ENCODE measurements at places on chromosomes 3 and 15. TPM values are rescaled to one million over a fixed set of nuclear protein-coding genes. Genes with fewer than 3 reads are reported as not detected.

FYCO1 gene
- 34.2 TPM for total RNA-seq

NAALADL2 gene
- total RNA-seq: 5.6 TPM

WDR53 gene
- total RNA-seq: 17.7 TPM

SUCLG2 gene
- total RNA-seq: 75.6 TPM

CADPS gene
- total RNA-seq: 0.33 TPM

SLC27A2 gene
- 1.3 TPM for total RNA-seq

RASL12 gene
- 9.9 TPM for total RNA-seq

SUMF1 gene
- 38.8 TPM for total RNA-seq

GOLGA6A gene
- 0.35 TPM for total RNA-seq

DIPK2A gene
- 34.4 TPM for total RNA-seq

LRRC31 gene
- total RNA-seq: not detected

ANKUB1 gene
- total RNA-seq: not detected

PPP1R14D gene
- total RNA-seq: not detected

IGSF10 gene
- total RNA-seq: 1.8 TPM

EPHA6 gene
- total RNA-seq: not detected

RPL32 gene
- 911 TPM for total RNA-seq

GOLGA6B gene
- total RNA-seq: not detected

TRANK1 gene
- 73.1 TPM for total RNA-seq

SEMA3B gene
- total RNA-seq: 4.9 TPM

WDR93 gene
- total RNA-seq: not detected

ROPN1 gene
- not detected for total RNA-seq

TGM4 gene
- not detected for total RNA-seq

GPR160 gene
- 52.2 TPM for total RNA-seq

EPHB3 gene
- total RNA-seq: 0.77 TPM

MAGEF1 gene
- 19.0 TPM for total RNA-seq

SLC22A13 gene
- 1.6 TPM for total RNA-seq

GABRR3 gene
- not detected for total RNA-seq

All from spleen (tissue), 13 donors.